ENCODE measurements at places on chromosomes 3 and 15.
A peak's percentile ranks its signal among the peaks of the same experiment; 100 is the strongest.

GRCh38 chr3:34890247-34890646 is 749.1 kb upstream of the ARPP21 start:
- DNase-seq: no peak

- DNase-seq: no peak
These were observed 62.8 kb downstream of the EPHB1 start for GRCh38 chr3:134857776-134858362.

- DNase-seq: peak; percentile 74
These were observed 204.2 kb downstream of the DIPK2A start for GRCh38 chr3:144175644-144176425.

DNA sequence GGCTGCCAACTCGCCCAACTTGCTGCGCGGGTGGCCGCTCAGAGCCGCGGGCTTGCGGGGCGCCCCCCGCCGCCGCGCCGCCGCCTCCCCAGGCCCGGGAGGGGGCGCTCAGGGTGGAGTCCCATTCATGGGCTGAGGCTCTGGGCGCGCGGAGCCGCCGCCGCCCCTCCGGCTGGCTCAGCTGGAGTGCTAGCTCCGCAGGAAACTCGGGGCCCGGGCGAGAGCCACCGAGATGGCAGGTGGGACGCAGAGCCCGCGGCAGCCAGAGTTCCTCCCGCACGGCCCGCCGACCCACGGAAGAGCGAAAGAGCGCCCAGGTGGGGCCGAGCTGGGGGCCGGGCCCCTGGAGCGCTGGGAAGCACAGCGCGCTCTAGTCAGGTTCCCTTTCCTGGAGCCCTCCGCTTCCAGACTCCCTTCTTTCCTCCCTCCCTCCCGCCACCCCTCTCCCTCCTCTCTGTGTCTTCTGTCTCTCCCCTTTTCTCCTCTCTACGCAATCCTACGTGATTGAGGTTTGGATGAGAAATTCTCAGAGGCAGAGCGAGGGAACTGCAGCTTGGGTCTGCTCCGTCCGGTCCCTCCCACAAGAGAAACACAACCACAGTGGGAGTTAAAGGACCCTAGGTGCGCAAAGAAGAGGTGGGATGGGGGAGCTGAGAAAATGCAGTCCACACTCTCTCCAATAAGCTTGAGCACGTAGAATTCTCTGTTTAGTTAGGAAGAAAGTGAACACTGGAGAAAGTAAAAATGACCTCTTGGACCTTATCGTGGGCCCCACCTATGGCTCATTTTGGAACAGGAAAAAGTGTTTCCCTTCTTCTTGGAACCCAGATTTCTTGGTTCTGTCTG is 317.3 kb downstream of the FGF12 start:
- no peak for DNase-seq

- DNase-seq: peak; percentile 59
These were observed 231.3 kb downstream of the OCA2 start for GRCh38 chr15:27867861-27868260.

DNA sequence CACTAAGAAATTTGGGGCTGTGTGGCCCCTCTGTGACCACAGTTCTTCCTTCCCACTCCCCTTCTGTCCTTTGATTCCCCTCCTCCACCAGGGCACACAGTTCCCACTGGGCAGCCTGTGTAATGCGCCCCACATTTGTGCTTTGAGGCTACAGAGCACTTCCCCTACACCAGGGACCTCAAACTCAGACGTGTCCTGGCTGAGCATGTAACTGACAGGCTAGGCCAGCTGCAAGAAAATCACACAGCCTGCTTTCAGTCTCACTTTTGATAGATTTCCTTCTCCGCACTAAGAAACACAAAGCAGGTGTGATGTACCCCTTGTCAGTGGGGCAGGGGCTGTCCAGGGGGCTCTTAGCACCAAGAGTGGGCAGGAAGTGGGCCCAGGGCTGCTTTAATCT is 29.6 kb downstream of the PRKCD start:
- DNase-seq: no peak

GRCh38 chr3:11001020-11001657 is 8.6 kb downstream of the SLC6A1 start:
- DNase-seq: no peak

GRCh38 chr15:50057905-50058639 is 61.0 kb downstream of the ATP8B4 start:
- no peak for DNase-seq

GRCh38 chr3:134650431-134651346 is at the start of gene KY:
KY (minus strand) TSS chr3:134651022; CDS start chr3:134650960, 62 bp downstream.
- no peak for DNase-seq

DNA sequence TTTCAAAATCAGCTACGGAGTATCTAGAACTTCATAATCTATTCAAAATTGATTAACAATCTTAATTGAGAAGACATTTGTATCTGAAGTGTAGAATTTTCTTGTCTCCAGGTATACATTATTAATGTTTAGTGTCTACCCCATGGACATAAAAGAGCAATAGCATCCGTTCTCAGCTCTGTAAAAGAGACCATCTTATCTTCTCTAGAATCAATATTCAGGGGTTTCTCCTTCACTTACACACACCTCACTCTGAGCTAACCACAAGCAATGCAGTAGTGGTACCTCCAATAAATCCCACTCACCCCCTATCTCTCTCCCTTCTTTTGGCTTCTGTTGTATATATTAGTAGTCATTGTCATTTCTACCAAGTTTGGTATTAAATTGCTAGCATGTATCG is 16.2 kb downstream of the MBNL1 start:
- no peak for DNase-seq

- DNase-seq: peak; percentile 86
These were observed 1.8 kb downstream of the PSTPIP1 start for GRCh38 chr15:76996526-76997401.

GRCh38 chr15:40852529-40852928 is 8.7 kb downstream of the SPINT1 start:
- DNase-seq: peak; percentile 41

GRCh38 chr3:154568064-154568463 is 138.1 kb upstream of the GPR149 start:
- DNase-seq: no peak

- DNase-seq: no peak
These were observed 3.4 kb downstream of the SELENOK start for GRCh38 chr3:53888232-53888631.

GRCh38 chr3:133930341-133930933 is 34.8 kb upstream of the RAB6B start:
- DNase-seq: no peak

GRCh38 chr3:61847784-61848462 is 286.6 kb downstream of the PTPRG start:
- DNase-seq: peak; percentile 84

GRCh38 chr3:99974989-99975388 is 139.3 kb downstream of the FILIP1L start:
- DNase-seq: no peak

All from posterior vena cava (tissue), 2 donors.